ENCODE measurements at places on chromosomes 7 and 10.

GRCh38 chr10:92790440-92790839, 57.9 kb upstream of the EXOC6 start:
- peak; percentile 39 for DNase-seq

GRCh38 chr10:66737241-66737640, 188.6 kb upstream of the LRRTM3 start:
- DNase-seq = no peak

GRCh38 chr10:33939410-33939809, 604.9 kb upstream of the NRP1 start:
- DNase-seq = no peak

- DNase-seq = no peak
Observed at GRCh38 chr7:29839921-29840320, 33.6 kb downstream of the WIPF3 start.

- DNase-seq = no peak
Observed at GRCh38 chr7:105249216-105249615, 139.5 kb downstream of the SRPK2 start.

Measured in NB4 (cell line).